Fibroblast of mammary gland (primary cell): ENCODE measurements at places on chromosomes 12 and 14.

GRCh38 chr14:35438910-35439713 is 34.6 kb upstream of the NFKBIA start:
- peak; percentile 17 for DNase-seq

GRCh38 chr12:43858096-43858495 is 22.2 kb downstream of the TMEM117 start:
- no peak for DNase-seq

DNA sequence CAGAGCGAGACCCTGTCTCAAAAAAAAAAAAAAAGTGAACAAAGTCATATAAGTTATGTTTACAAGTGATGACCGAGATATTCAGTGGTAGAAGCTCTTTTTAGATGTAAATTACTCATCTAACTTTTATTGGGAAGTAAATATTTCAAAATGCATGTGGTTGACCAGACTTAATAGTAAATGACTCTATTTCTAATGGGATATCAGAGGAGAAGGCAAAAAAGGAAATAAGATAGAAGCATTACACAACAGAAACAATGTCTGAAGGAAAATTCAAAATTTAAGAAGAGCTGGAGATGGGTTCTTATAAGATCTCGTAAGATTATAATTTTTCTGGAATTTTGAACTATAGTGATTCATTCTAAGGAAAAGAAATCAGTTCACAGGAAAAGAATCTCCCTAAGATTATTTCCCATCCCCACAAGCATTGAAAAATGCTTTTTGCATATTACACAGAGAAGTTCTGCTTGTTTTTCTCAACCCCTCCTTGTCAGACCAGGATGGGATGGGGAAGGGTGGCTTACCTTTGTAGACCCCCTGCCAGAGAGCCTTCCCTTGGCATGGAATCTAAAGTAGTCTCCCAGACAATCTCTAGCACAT is 63.1 kb upstream of the STK38L start:
- DNase-seq = no peak

DNA sequence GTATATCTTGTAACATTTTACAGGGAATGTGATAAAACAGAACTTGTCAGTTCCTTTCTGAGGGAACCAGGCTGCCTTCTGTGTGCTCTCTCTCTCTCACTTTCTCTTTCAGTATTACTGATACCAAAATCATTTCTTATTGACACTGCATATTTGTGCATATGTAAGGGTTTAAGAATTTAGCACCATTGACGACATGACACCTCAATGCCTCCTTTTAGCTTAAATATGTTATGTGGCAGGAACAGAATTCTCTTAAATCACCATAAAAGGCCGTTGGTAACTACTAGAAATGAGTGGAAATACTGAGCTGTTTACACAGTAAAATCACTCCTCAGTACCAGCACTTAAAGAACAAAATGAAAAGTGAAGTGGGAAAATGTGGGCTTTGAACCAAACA is 457.7 kb upstream of the SYT1 start:
- DNase-seq = peak; percentile 4

- no peak for DNase-seq
Observed at GRCh38 chr14:39203659-39204606, 28.9 kb downstream of the PNN start.

DNA sequence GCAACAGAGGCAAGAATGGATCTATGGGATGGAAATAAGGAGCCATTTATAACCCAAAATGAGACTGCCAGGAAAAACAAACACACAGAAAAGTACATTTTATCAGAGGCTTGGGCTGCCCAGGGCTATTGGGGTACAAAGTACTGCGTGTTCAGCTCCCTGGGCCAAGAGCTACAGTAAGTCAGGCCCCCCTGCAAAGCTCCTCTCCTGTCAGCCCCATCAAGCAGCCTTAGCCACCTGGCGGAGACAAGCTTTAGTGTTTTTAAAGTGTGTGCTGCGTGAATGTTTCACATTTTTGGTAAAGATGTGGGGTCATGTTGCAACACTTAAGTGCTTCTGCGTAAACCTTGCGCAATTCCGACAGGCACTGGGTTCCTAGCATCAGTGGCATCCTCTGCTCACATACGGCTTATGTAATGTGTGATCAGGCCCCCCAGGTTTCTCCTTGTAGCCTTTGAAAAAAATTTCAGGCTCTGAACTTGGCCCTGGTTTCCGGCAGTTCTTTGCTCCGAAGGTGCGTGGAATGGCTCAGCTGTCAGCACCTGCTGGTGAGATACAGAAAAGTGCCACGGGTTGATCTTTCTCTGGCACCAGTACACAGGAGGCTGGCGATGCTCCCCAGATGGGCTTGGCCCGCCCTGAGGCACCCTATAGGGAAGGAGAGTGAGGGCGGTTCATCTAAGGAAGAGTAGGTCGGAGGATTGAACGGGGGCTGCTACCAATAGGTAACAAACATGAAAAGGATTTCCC is 198.7 kb upstream of the EEA1 start:
- peak; percentile 88 for DNase-seq

DNA sequence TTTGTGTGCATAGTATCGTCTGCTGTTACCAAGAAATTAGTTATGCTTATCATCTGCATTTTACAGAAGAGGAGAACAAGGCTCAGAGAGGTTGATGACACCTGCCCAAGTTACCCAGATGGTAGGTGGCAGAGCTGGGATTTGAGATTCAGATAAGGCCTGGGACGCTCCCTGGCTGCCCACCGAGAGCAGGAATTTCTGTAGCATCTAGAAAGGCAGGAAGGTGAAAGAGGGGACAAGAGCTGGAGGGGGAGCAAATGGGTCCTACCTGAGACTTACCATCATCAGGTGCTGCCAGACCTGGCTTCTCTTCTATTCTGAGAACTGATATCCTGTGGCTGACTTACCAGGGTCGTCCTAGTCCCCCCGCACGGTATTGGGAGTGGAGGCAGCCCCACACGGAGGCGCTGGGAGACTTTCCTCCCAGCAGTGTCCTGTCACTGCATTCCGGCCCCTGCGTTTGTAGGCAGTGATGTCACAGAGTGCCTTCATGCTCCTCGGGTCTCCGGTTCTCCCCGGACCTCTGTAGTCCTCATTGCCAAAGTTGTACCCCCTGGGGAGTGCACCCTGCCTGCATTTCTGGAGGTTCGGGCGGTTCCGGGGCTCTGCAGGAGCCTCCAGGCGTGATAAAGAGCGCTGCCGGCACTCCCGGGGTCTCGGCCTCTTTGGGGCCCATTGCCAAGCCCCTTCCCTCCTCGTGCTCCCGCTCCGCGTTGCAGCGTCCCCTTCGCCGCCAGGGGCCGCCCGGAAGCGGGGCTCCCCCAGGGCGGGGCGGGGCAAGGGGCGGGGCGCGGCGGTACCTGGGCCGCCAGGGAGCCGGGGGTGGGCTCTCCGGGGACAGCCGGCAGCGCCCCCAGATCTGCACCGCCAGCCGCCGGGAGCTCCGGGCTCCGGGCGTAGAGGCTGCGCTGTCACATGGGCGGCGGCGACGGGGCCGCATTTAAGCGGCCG is at the start of gene CABP1:
CABP1 (plus strand) TSS at position 856 of the 951 bp plus-strand sequence; CDS start at position 916, 60 bp downstream.
- no peak for DNase-seq

DNA sequence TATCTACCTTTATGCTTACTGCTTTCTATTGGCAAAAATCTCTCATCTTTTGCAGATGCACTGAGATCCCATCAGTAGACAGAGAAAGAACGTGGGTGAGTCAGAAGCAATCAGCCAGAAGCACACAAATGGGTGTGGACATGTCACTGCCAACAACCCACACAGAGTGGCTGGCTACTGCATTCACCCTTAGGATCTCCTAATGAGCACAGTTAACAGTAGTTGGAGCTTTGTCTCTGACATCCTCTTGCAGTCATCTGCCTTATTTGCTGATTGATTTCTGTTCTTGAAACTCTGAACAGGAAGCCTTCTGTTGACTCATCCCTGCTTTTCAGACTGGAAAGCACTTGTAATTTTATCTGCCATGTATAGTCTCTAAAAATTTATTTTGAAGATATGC is 117.2 kb downstream of the RGS6 start:
- no peak for DNase-seq

DNA sequence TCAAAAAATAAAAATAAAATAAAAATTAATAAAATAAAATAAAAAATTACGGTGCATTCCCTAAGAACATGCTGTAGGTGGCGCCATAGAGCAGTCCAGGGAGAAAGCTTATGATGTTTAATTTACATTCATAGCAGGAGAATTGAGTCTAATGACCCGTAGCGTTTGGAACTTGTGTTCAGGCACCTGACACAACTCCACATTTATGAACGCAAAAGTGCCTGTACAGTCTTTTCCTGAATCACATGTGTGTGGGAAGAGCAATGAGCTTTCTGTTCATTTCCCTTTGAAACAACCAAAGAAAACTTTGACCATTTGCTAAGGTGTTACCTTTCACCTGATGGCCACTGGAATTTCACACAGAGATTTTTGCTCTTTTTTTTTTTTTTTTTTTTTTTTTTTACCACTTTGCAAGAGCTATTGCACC is 60.6 kb upstream of the KCNA1 start:
- peak; percentile 60 for DNase-seq

DNA sequence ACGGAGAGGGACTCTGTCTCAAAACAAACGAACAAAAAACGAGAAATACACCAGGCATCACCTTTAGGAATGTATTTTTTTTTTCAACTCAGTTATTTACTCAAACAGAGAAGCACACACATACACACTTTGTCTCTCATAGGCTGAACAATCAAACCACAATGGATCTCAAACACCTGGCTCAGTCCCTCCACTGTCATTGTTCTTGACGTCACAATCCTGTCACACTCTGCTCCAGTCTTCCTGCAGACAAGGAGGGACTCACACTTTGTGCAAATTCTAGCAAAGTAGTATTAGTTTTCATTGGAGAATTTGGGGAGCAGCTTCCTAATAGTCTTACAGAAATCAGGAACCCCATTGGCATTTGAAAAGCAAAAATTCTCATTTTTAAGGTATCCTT is 727.8 kb downstream of the BCL11B start:
- DNase-seq = no peak

DNA sequence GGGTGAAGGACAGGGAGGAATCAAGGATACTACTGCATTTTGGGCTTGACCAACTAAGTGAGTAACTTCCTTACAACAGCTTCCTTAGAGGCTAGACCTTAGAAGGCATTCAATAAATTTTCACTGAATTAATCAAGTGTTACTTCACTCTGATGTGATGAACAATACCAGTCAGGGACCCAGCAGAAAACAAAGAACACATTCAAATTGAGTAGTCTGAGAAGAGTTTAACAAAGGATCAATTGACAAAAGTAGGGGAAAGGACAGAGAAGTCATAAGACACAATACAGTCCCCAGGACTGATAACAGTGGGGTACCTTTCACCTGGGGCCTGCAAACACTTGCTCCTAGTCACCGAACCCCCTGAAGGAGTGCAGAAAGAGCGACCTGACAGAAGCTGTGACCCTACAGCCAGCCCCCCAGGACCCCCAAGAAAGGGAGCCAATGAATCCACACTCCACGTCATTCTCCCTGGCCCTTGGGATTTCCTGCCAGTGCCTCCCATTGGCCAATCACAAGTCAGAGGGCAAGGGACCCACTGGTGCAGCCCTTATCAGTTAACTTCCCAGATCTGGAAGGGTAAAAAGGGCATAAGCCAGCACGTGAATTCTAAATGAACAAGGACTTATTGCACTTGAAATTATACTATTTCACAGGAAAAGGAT is 6.9 kb downstream of the ANAPC5 start:
- DNase-seq = no peak

GRCh38 chr12:70032076-70032475 is 207.0 kb downstream of the MYRFL start:
- peak; percentile 37 for DNase-seq

GRCh38 chr14:78644824-78645559 is 474.8 kb downstream of the NRXN3 start:
- no peak for DNase-seq

GRCh38 chr12:4830556-4831210 is 79.0 kb upstream of the KCNA1 start:
- no peak for DNase-seq

- no peak for DNase-seq
Observed at GRCh38 chr14:51321036-51321435, 81.0 kb downstream of the TMX1 start.

DNA sequence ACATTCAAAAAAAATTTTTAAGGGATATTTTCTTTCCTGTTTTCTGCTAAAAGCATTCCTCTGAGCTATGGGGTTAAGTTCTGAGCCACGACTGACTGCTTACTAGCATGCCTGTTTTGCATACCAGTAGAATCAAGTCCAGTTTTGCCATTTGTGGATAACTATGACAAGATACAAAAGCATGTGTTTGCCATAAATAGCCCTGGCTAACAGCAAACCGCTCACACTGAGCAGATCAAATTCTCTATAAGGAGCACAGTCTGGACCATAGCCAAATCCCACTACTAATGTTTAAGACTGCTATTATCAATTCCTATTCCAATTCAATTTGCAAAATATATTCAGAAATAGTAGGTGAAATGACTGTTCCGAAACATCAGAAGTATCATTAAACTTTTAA is 3.2 kb downstream of the CFL2 start:
- DNase-seq = peak; percentile 92
